Activated naive CD4-positive, alpha-beta T cell (primary cell): ENCODE measurements at places on chromosomes 12 and 14.

DNA sequence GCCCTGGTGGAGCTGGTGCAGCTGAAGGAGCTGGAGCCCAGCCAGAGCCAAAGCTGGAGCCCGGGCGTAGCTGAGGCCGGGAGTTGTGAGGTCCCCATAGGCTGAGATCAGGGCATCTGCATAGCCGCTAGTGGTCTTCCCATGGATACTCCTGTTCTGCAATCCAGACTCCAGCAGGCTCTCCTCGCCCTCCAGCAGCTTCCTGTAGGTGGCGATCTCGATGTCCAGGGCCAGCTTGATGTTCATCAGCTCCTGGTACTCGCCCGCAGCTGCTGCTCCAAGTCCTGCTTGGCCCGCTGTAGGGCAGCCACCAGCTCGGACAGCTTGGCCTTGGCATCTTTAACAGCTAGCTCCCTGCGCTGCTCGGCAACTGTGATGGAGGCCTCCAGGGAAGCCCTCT, 966.1 kb downstream of the FSCB start:
- DNase-seq, result no peak

DNA sequence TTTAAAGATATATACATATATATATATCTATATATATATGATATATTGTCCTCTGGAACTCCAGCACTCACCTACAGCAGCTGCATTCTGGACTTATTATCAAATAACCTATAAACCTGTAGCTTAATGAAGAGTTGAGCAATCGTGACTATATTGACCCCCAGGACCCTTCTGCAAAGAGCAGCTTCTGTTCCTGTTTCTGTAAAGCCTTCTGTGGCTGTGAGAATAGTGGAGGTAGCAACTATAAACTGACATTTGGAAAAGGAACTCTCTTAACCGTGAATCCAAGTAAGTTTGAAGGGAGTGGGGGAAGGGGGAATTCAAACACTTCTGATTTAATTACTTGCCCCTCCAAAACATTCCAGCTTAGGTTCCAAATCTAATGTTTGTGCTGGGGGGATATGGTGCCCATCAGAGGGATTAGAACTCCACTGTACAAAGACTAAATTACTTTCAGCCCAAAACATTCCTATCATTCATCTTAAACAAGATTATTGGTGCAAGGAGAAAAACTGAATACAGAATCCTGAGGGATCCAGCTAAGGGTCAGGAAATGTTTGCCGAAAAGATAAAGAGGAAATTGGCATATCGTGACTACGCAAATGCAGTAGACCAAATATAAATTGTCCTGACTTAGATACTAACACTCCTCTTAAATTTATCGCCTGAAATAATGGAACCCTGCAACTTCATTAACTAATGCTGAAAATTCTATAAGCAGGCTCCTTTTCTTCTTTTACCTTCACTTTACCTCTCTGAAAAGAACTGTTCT, 106.1 kb downstream of the DAD1 start:
- no peak for DNase-seq

DNA sequence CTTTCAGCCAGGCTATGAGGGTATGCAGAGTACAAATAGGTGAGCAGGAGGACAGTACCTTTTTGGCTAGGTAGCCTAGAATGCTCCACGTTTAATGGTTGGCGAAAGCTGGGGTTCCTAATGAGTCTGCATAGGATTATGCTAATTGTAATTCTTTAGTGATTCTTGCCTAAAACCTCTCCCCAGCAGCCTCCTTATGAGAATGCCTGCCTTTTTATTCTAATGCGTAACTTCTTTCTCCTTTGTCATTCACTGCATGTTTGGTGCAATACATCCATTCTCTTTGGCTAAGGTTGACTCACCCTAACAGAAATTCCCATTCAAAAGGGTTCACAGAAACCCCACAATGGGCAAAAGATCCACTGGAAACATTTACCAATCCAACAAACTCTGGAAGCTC, 752.2 kb downstream of the FSCB start:
- DNase-seq, result no peak

DNA sequence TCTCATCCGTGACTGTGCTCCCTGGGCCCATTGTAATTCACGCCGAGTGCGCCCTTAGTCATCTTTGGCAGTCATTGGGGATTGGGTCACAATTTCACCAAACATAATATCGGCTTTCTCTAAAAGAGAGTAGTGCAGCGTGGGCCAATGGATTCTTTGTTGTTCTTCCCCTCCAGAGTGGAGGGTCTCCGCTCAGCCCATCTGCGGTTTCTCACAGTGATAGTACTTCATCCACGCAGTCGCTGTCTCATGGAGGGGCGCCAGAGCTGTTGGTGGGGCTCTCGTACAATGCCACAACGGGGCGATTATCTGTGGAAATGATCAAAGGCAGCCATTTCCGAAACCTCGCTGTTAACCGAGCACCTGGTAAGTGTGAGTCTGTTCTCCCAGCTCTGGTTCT, 321.8 kb downstream of the SNAPC1 start:
- DNase-seq, result no peak

DNA sequence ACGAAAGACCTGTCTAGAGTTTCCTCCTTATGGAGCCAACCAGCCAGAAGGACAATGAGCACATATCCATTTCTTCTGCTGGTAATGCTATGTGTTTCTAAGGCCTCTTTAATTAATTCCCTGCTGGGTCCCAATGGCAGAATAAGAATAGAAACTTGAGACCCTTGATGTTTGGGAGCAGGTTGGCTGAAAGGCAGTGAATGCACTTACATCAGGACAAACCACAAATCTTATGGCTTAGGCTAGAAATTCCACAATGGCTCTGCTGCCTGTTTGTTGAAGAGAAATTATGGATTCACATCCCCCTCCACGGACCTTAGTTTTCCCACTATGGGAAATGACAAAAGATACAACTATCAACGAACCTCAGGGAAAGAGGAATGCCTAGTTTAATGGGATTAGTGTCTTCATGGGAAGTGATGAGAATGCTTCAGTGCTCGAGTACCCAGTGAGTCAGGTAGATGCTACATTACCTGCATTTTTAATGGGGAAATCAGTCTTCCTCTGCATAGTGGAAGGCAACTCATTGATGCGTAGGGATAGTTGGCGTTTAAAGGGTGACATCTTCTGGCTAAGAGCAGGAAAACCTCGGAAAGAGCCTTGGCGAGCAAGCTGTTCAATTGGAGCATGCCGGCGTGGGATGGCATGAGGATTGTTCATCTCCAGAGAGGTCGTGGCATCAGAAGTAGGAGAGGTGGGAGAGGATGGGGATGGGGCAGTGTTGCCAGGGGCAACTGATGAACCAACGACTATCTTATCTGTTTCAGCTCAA, 46.5 kb downstream of the PAPLN start:
- DNase-seq, result no peak

DNA sequence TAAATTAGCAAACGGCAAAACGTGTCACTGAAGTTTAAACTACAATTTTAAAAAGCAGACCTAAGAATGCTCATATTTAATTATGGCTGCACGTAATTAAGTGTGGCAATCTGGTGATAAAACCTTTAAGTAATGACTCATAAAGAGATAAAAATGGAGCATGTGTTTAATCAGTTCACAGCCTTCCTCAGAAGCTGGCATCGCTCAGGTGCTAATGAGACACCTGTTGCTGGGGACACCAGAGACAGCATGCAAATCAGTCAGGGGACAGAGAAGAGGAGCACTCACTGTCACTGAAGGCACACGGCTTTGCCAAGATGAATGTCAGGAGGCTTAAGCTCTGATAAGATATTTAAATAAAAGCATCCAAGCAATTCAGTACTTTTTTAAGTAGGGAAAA, 840.3 kb downstream of the GALC start:
- DNase-seq, result no peak

DNA sequence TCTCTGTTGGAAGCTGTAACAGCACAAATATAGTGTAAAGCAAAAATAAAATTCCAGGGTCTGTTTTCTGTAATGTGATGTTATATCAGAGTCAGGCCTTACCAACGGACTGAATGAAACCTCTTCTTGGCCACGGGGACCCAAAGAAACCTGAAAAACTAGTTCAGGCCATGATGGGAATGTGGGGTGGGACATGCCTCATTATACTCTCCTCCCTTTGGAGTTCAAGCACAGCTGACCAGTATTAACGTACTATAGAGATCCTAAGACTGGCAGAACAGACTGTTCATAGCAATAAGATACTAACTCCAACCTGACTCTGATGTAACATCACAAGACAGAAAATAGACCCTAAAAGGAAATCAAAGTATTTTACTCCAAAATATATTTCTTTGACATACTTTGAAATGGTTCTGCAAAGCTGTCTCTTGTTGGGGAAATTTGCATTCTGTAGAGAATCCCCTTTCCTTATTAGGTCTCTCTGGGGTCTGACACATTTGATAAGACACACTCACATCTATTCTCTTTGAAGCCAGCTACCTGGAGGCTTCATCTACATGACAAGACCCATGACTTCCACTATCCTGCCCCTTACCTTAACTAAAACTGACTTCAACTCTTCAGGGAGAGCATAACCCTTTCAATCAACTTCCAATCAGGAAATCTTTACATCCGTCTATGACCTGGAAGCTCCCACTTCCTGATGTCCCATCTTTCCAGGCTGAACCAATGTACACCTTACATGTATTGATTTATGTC, 444.6 kb downstream of the SOX5 start:
- DNase-seq, result no peak

- DNase-seq, result no peak
Observed at GRCh38 chr12:66885115-66885875, 206.4 kb upstream of the GRIP1 start.

DNA sequence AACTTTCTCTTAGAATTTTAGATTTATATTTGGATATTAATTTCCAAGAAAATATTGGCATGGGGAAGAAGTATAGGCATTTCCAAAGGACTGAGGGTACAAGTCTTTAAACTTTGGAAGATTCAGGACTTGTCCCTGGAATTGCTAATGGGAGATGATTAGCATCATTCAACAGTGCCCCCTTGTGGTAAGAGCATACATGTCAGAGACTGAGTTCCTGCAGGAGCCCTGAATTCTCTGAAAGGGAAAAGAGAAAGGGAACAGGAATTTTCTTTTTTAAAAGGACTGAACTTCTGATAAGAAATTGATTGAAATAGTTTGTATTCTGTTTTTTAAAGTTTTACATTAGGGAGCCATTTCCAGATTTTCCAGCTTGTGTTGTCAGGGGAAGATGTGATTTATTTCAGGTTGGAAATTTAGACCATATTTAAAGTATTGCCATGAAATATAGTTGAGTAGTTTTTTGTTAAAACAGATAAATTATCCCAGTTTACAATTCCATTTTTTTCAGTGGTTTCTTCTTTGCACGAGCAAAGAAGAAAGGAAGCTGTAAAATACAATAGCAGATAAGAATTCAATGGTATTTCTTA, 44.0 kb upstream of the REP15 start:
- no peak for DNase-seq

- no peak for DNase-seq
Observed at GRCh38 chr12:65685514-65685913, 138.8 kb upstream of the HMGA2 start.

- no peak for DNase-seq
Observed at GRCh38 chr12:6638305-6638704, 2.5 kb upstream of the LPAR5 start.

DNA sequence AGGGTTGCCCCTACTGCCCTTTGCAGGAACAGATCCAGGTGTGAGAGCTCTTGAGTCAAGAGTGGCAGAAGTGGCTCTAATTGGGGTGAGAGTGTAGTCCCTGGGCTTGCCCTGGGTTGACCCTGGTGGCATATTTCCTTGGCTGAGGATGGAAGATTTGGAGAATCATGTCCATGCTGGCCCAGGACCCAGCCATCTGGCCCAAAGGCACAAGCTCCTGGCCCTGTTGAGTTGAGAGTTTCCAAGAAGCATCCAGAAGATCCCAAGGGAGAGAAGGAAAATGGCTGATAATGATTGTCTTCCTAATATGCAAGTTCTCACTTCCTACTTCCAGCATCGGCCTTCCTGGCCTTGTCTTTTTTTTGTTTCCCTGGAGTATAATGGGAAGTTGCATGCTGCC, 55.5 kb upstream of the SRSF5 start:
- no peak for DNase-seq

- DNase-seq, result no peak
Observed at GRCh38 chr14:92675421-92675820, 73.0 kb downstream of the LGMN start.

- DNase-seq, result no peak
Observed at GRCh38 chr12:52081263-52081733, 1.8 kb downstream of the SMIM41 start.

DNA sequence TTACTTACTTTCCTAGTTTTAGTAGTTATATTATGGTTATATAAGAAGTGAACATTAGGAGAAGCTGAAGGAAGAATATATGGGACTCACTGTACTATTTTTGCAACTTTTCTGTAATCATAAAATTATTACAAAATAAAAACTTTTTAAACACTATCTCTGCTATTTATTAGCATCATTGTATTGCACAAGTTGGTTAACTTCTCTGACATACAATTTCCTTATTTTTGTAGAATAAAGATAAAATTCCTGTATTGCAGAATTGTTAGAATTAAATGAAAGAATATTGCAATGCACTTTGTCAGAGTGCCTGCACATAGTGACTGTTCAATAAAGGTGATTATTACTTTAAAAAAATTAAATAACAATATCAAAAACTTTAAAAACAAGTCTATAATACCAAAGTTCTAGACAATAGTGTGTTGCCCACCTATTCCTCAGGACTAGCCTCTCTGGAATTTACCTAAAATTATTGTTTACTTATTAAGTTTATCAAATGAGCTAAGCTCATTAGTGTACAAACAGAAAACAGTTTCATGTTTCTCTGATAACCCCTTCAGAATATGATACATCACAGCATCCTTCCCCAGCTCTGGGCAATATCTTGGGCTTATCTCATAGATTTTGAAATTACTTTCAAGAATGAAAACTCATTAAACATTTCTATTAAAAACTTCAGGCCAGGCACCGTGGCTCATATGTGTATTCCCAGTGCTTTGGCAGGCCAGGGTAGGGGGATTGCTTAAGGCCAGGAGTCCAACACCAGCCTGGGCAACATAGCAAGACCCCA, 77.4 kb upstream of the TMPO start:
- no peak for DNase-seq

GRCh38 chr12:93789767-93790166, 112.6 kb downstream of the CRADD start:
- no peak for DNase-seq

GRCh38 chr14:92724516-92725340, 23.7 kb downstream of the LGMN start:
- no peak for DNase-seq

DNA sequence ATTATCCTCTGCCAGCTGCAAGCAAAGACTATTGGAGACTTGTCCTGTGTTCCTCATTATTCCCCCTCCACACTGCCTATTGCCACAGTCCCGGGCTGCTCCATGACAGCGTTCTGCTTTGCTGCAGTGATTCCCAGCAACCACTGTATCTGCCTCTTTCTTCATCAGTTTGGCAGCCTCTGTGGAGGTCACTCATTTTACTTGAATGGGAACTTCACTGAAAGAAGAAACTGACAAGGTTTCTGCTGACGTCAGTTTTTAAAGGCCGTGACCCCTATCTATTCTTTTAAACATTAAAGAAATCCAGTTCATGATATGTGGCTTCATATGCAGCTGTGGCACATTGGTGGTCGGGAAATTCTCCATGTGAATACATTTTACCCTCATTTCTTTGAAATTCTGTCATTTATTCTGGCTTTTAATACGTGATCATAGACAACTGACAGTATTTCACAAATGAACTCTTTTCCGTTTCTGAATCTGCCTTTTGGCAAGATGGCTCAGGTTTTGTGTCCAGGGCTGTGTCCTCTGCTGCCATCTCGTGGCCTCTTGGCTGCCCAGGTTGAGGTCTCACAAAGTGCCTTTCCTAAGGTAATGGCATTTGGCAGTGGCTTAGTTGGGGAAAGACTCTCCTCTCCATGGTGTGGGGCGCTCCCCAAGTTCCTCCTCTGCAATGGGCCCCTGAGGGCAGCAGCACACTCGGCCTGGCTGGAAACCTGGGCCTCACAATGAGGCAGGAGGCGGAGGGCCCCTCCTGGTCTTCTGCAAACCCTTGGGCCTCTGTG, 5.8 kb downstream of the TMEM253 start:
- peak; percentile 37 for DNase-seq

- no peak for DNase-seq
Observed at GRCh38 chr12:13609894-13610679, 371.3 kb downstream of the GRIN2B start.
